Right renal cortex interstitium (tissue), 3 donors: ENCODE measurements at places on chromosomes 13 and 19.

DNA sequence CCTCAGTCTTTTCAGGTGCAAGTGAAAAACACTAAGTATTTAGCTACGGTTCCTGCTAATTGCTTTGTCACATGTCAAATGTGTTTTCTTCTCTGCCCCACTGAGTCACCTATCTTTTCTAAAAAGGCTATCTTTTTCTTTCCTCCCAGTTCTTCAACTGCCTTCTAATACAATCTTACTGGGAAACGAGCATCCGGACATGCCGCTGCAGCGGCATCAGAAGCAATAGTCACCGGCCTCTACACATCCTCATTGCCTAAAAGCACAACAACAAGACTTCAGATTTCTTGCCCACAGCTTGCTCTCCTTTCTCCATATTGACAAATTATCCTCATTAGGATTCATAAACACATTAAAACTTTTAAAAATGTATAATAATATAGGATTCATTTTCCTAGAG is 1.2 kb downstream of the PCDH9 start:
- no peak for DNase-seq

- no peak for DNase-seq
These were observed 16.2 kb upstream of the FREM2 start for GRCh38 chr13:38670627-38671026.

GRCh38 chr19:5851302-5851701 is at the start of gene FUT3:
Gene FUT3, minus strand, starts transcription at chr19:5851449.
- no peak for DNase-seq

DNA sequence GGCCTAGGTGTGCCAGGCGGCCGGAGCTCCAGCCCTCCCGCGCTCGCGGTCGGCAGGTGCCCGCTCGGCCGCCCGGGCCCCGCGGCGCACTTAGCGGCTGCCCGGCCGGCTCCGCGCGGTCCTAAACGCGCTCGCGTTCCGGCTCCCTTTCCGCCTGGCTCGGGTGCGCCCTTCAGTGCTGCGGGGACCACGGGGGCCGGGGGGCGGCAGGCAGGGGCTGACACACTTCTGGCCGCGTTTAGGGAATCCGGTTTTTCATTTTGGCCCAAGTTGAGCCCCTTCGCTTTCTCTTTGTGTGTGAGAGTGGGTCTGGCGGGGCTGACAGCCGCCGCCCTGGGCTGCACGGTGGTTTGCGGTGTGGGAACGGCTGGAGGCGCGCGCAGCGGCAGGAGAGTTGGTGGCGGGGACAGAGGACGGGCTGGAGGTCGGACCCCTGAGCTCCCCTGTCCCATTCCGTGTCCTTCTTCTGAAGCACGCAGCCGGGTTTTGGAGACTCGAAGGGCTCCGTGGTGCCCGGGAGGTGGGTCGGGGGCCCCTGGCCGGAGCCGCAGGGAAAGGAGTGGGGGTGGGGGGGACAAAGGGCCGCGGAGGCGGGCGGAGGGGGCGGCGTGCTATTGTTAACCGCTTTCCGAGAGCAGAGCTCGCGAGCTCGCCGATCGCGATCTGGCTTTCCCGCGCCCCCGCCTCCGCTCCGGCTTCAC is 3.1 kb downstream of the FGF9 start:
- no peak for DNase-seq

DNA sequence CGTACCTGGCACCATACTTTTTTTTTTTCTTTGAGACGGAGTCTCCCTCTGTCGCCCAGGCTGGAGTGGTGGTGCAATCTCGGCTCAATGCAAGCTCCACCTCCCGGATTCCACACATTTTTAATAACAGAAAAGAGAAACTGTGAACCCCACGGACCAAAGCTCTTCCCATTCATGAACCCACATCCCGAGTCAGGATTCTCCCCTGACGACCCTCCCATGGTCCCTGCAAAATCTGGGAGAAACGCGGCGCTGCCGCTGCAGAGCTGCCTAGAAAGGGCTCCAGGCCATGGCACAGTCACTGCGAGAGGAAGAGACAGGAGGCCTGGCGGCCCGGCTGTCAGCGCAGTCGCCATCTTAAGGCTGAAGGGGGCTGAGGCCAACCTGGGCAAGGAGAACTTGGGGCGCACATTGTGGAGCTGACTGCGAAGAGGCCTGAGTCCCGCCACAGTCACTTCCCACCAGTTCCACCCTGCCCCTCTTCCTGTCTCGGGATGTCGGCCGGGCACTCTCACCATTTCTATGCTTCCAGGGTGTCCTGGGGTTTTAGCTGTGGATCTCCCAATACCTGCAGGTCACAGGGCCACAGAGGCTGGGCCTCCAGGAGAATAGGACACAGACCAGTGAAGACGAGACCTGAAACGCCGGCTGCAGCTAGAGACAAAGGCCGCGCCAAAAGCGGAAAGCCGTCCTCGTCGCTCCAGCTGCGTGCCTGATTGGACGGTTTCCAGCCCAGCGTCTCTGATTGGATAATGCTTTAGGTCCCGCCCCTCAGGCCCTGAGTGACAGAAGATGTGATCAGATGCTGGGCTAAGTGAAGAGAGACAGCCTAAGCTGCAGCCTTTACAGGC is 71.0 kb downstream of the ZNF486 start:
- peak; percentile 74 for DNase-seq
